ENCODE measurements at places on chromosomes 7 and 10.
A peak's percentile ranks its signal among the peaks of the same experiment; 100 is the strongest.

- DNase-seq = no peak
Measured at GRCh38 chr7:51634025-51634424, 317.4 kb upstream of the COBL start.

- no peak for DNase-seq
Measured at GRCh38 chr7:106788637-106789036, 76.4 kb upstream of the PIK3CG start.

- no peak for DNase-seq
Measured at GRCh38 chr10:4652111-4653010, 173.6 kb upstream of the AKR1E2 start.

DNA sequence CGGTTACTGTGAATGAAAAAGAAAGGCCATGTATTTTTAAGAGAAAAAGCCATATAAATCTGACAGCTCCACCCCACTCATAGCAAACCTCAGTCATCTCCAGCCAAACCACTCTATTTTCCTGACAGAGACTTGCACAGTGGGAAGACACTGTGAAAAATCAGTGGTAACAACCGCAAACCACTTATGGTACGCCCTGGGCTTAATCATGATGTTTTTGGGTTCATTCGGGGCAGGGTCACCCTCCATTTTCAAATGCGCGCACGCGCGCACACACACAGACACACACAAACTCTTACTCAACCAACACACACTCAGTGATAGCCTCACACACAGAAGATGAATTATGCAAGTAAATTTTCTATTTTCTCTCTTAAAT, 82.1 kb upstream of the HPS1 start:
- no peak for DNase-seq

- no peak for DNase-seq
Measured at GRCh38 chr7:135800560-135800959, 51.9 kb upstream of the FAM180A start.

DNA sequence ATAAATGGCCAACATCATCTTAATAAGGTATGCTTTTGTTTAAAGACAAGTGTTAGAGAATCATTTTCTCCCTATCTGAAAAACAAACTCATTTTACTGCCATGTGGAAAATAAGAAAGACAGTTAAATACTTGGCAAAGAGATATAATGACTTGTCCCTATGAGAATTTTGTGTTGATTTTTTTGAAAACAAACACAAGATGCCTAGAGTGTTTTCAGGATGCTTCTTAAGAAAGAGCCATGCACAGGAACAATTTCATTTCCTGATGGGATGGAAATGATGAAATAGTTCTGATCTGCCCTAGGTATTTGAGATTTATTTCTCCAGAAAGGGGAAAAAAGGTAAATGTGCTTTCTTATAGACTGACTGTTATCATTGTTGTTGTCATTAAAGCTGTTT, 237.5 kb upstream of the GNAI1 start:
- no peak for DNase-seq

DNA sequence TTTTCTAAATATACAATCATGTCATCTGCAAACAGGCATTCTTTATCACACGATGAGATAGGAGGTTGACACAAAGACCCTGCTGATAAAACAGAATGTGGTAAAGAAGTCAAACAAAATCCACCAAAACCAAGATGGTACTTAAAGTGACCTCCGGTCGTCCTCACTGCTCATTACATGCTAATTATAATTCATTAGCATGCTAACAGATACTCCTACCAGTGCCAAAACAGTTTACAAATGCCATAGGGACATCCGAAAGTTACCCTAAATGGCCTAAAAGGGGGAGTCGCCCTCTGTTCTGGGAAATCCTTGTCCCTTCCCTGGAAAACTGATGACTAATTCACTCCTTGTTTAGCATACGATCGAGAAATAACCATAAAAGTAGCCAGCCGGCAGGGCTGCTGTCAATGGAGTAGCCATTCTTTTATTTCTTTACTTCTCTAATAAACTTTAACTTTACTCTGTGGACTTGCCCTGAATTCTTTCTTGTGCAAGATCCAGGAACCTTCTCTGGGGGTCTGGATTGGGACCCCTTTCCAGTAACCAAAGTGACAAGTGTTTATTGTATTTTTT, 126.6 kb downstream of the CCDC71L start:
- DNase-seq = no peak

DNA sequence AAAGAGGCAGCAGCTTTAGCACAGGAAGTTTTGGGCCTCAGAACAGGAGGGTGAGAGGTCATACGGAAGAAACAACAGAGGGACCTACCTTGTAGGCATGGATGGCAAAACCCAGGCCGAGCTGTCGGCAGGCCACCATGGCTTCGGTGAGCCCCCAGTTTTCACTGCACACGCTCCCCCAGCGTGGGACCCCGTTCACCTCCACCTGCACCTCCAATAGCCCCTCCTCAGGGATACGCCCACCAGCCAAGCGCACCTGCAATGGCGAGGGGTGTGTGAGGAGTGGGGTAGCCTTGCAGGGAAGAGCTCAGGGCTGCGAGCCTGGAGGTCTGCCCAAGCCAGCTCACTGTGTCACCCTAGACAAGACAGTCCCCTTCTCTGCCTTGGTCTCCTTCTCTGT, 11.3 kb downstream of the LOXL4 start:
- DNase-seq = no peak

DNA sequence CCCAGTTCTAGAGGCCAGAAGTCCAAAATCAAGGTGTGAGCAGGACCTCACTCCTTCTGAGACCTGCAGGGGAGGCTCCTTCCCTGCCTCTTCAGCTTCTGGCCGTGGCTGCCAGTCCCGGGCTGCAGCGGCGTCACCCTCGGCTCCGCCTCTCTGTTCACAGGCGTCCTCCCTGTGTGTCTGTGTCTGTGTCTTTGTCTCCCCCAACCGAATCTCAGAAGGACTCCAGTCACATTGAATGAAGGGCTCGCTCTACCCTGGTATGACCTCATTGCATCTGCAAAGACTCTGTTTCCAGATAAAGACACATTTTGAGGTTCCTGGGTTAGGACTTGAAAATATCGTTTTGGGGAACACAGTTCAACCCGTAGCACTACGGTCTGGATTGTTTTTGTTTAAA, 33.1 kb upstream of the GALNT11 start:
- DNase-seq = peak; percentile 11

DNA sequence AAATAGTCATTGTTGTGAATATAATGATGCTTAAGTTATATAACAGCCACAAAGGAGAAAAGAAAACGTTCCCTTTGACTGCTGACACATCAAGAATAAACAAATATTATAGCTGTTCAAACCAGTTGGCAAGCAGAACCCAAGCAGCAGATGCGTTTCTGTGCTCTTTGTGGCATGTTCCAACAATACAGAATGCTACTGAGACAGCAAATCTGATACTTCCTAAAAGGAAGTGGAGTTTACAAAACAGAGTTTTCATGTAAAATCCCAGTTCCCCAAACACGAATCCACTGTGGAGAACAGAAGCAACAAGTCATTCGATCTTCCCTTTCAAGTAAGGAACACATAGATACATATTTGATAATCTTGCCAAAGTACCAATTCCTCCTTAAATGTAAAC, 170.9 kb upstream of the ASAH2 start:
- no peak for DNase-seq

- no peak for DNase-seq
Measured at GRCh38 chr10:106775127-106775526, 389.4 kb downstream of the SORCS1 start.

- no peak for DNase-seq
Measured at GRCh38 chr7:44433255-44434022, 57.0 kb downstream of the NUDCD3 start.

DNA sequence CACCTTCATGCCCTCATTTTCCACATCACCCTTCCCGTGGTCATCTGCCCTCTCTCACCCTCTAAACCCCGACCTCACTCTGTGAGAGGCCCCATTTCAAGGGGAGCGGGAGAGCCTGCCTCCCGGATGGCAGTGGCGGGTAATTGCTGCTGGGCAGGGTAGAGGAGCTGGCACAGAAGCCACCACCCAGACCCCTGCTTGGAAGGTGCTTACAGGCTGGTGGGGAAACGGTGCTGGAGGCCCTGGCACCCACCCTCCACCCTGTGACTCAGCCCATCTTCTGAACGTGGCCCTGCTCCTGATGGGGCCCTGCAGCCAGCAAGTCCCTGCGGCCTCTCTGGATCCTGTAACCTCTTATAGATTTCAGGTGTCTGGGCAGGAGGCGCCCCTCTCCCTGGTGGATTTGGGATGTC, 10.6 kb upstream of the PWWP2B start:
- no peak for DNase-seq

DNA sequence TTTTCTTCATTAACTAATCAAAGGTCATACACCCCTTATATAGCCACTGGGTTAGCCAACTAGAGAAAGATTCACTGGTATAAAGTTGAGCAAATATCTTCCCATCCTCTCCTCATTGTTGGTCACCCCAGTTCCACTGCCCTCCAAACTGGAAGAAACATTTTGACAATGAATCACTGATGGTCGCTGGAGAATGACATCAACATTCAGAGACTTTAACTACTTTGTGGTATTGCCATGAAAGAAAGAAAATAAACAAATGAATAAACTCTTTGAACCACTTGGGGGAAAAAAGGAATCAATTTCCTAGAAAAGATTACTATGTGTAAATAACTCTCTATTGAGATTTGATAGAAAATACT, 23.4 kb downstream of the HYCC1 start:
- DNase-seq = no peak

DNA sequence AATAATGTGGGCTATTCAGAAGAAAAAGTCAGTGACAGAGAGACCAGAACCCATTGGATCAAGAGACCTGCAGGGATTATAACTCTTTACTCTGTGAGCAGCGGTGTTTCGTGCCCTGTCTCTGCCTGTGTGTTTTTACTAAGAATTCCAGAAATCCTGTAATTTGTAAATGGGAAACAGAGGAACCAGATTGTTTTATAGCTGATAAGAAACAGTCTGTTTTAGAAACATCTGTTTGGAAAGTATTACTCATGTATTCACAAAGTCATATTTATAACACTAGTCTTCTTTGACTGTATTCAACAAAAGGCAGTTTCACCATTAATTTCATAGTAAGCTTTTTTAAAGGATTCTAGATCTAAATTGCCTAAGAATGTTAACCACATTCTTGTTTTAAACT, 30.0 kb upstream of the VDAC2 start:
- DNase-seq = no peak

GRCh38 chr7:71507680-71508602, 376.0 kb downstream of the GALNT17 start:
- no peak for DNase-seq

DNA sequence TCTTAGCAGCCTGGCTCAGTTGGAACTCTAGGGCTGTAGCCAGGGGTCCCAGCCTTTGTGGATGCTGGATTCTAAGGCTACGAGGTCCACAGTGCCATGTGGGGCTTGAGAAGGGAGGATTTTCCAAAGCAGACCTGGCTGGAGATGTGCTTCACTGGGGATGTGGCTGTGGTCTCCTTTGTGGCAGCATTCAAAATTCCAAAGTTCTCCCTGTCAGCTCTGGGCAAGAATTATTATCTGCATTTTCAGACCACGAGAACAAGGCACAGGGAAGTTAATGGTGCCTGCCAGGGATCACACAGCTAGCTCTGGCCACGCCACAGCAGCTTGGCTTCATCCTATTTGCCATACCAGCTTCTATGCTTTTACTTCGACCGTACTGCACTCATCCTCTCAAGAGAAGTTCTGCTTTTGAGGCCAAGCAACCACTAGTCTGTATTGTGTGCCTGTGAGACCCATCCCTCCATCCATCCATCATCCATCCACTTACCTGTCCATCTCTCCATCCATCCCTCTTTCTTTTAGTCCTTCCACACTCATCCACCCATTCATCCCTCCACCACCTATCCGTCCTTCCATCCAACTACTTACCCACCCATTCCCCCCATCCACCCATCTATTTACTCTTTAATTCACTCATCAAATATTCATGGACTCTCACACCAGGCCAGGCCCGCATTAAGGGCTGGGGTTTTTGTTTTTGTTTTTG, 71.5 kb downstream of the ZMIZ1 start:
- no peak for DNase-seq

- no peak for DNase-seq
Measured at GRCh38 chr7:157485361-157485831, 148.6 kb downstream of the DNAJB6 start.

DNA sequence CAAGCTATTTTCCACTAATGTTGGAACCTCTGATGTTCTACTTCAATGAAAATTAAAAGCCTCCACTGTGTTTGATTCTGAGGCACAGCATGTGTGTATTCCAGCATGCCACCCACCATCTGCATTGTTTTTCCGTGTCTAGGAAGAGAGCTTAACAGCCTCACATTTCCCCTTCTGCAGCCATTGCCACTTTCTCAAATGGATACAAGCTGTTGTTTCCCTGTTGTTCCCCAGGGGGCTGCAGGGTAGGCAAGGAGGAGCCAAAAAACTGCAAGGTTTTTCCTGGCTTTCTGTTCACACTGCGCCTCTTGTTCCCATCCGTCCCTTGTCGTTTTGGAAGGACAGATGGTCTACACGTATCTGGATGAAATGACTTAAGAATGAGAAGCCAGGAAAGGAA, 72.3 kb upstream of the DNAJB12 start:
- DNase-seq = no peak

GRCh38 chr7:135904282-135904681, 72.9 kb downstream of the MTPN start:
- no peak for DNase-seq

- DNase-seq = no peak
Measured at GRCh38 chr7:69599955-69600709, 1.9 kb downstream of the AUTS2 start.

- DNase-seq = no peak
Measured at GRCh38 chr7:81645435-81645834, 124.4 kb downstream of the HGF start.

GRCh38 chr7:151591866-151592265, 72.2 kb upstream of the RHEB start:
- DNase-seq = no peak

DNA sequence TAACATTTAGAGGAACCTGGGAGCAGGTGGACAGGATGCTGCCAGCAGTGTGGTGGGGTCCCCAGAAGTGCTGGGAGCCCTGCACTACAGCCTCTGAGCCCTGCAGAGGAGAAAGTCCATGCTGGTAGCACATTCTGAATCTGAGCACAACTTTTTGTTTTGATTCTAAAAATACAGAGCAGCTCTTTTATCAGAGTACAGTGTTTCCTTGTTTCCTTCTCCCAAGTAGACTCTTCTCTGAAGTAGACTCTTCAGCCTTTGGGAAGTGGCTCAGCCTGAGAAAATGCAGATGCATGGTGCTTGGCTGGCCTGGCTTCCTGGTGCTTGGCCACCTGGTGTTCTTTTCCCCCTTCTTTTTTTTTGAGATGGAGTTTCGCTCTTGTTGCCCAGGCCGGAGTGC, 9.1 kb downstream of the ADCY1 start:
- no peak for DNase-seq

Measured in activated CD8-positive, alpha-beta memory T cell treated with anti-CD3 and anti-CD28 coated beads for 1 hour (primary cell).